NCI-H1436 (cell line): ENCODE measurements at places on chromosomes 2 and 18.

GRCh38 chr18:57915248-57915647 lies 112.1 kb upstream of the ATP8B1 start:
- peak; percentile 85 for DNase-seq

GRCh38 chr2:105194022-105194675 lies 47.4 kb upstream of the GPR45 start:
- no peak for DNase-seq

DNA sequence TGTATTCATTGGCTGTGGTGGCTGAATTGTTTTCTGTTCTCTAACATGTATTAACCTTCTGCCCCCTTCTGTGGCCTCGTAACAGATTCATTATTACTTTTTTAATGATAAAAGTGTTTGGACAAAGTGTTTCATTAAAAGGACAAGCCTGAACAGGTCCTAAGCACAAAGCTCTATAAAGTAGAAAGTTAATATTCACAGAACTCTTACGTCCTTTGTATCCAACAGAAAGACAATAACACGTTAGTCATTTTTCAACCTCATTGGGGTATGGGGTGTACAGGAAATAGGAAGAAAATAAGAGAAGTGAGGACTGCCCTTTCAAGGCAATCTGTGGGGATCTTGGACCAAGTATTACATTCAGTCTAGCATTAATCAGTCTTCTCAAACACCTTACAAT lies 105.5 kb upstream of the RGPD4 start:
- no peak for DNase-seq

DNA sequence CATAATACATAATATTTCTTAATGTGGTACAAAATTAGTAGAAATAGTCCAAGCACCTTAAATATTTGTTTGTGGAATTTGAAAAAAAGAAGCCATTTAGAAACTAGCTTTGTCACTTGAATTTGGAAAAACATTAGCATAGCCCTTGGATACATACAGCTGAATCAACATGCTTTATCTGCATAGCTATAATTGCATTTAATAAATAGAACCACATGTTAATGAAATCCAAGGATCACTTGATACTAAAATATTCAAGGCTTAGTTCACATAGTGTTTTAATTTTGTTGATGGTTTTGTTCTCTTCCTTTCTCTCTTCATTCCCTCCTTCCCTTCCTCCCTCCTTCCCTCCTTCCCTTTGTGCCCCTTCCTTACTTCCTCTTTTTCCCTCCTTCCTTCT lies 169.4 kb upstream of the NRXN1 start:
- DNase-seq: no peak

GRCh38 chr2:6470518-6470917 lies 395.2 kb downstream of the CMPK2 start:
- no peak for DNase-seq

DNA sequence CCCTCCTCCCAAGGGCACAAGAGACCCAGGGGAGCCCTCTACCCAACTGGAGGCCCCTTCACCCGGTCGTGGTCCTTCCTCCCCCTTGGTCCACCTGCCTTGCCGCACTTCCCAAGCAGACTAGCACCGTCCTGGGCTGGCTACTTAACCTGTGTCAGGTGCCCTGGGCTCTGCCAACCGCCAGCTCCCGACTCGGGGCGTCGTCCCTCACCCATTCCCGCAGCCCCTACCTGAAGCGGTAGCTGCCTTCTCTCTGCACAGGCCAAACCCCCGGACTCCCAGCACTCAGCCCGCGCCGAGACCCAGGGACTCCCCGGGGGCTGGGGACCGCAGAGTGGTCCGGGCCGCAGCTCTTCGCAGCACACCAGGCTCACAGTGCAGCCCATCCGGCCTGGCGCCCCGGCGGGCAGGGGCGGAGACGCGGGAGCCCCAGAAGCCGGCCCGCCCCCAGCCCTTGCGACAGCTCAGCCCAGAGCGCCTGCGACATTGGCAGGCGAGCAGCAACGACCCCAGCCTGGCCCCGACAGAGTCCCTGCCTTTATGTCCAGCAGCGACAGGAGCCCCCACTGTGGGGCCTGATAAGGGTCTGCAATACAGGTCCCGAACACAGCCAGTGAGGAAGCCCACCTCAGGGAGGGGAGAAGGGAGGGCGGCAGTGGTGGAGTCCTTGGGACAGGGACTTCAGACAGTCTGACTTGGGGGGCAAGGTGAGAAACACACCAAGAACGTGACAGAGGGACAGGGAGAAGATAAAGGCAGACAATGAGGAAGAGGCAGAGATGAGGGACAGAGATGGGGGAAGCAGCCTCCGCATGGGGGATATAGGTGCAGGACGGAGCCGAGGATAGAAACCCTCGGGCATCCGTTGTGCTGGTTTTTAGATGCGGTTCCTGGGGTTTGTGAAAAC lies 31.0 kb upstream of the TNS1 start:
- DNase-seq: no peak

DNA sequence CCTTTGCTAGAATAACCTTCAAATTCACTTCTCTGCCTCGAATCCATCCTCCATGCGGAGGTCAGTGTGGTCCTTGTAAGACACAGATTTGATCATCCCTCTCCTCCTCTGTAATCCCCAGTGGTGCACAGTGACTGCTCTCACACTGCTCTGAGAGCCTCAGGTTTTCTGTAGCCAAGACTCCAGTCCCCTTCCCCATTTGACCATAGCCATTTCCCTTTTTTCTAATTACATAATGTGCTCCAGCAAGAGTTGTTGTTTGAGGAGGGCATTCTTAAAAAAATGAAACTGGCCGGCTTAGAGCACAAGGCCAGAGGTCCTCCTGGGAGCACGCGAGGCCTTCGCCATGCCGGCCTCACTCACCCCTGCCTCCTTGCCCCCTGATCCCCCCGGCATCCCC lies 34.7 kb upstream of the LPIN1 start:
- DNase-seq: no peak

DNA sequence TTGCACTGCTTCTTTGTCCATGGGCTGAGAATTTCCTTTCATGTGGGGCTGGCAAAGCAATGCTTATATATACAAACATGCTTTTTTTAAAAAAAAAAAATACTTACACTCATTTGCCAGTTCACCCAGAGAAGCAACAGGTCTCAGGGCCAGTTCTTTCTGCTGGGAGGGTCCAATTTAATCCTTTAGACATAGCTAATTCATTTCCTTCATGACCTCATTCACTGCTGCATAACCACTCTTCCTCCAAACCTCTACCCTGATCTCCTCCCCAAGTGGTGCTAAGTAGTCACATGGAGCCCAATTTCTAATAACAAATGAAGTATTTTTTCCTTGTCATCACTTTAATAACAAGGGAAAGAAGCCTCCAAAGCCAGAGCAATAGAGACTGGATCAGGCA lies 17.1 kb upstream of the TMEM178A start:
- no peak for DNase-seq

- DNase-seq: no peak
Measured at GRCh38 chr2:133135035-133135654, 433.1 kb downstream of the NCKAP5 start.

DNA sequence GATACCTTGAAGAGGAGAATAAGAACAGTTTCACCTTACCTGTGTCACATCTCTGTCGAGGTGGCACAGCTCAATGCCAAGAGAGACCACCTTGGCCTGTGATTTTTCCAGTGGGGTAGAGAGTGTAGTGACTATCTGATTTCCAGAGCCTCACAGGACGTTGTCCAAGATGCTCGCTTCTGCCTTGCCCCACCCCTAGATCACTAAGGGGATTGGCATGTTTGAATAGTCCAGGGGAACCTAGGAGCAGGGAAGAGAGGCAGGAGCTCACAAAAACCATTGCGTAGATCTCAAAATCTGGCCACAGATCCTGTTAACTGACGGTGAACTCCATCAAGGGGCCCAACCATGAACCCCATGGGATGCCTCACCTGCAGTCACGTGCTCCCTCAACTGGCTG lies 24.2 kb downstream of the TMEM178A start:
- DNase-seq: no peak

- no peak for DNase-seq
Measured at GRCh38 chr2:30265052-30266015, 34.0 kb downstream of the LBH start.

GRCh38 chr18:49656073-49656692 lies 94.3 kb downstream of the LIPG start:
- no peak for DNase-seq

DNA sequence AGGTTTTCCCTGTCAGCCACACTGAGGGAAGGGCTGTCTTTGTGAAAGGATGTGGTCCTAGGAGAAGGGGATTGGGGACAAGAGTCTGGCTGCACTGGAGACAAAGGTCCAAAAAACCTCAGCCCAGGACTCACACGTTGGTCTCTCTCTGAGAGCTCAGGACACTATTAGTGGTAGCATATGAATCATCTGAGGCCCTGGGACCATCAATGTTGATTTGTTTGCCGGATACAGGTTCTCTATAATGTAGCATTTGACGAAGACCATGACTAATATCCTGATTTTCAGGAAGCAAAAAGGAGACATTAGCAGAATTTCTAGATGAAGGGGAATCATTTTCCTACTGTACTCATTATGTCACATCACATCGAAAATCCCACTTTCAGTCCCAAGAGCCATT lies 22.2 kb upstream of the DNAH6 start:
- no peak for DNase-seq

DNA sequence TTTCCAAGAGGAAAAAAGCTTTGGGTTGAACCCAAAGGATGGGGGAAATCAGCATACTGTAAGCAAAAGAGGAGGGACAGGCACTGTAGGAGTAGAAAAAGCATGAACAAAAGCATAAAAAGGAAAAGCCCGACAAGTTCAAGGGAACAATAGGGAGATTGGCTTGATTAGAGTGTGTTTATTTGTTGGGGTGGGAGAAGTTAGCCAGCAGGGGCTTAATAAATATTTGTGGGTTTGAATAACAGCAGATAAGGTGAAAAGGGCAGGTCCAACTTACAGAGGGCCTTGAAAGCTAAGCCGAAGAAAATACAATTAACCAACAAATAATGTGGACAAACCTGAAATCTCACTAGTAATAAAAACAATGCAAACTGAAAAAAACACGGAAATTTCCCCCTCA lies 126.7 kb downstream of the THADA start:
- no peak for DNase-seq

GRCh38 chr2:62658891-62659290 lies 46.6 kb upstream of the EHBP1 start:
- DNase-seq: no peak

DNA sequence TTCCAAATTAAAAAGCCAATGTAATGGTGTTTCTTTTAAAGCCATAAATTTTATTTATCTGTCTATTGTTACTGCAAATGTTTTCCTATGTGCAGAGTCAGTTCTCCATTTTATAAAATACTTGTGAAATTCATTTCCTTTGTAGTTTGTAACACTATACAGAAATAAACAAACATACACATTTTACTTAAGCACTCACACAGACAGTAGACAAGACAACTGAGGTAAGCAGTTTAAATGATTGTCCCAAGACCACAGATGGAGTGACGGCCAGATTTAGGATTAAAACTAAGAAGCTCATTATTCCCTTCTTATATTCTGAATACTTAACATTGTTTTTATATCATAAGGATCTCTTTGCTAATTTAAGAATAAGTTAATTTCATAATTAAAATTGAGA lies 100.9 kb downstream of the BAZ2B start:
- no peak for DNase-seq

DNA sequence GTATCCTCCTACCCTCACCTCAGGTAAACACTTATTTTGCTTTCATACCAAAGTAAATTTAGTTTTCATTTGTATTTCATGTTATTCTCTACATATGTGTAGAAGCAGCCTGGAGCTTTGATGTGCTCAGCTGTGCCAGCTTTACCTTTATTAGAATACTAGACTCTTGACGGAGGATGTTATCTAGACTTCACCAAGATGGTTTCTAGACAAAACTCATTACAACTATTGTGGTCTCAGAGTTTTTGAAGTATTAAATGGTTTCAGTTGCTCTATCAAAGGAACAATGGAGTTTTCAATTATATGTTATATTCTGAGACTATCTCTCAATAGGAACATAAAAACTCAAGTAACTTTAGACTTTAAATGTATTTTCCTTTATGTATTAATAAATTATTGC lies 5.0 kb upstream of the IL18RAP start:
- DNase-seq: no peak

- DNase-seq: no peak
Measured at GRCh38 chr2:96831679-96832078, 12.1 kb downstream of the ANKRD23 start.

DNA sequence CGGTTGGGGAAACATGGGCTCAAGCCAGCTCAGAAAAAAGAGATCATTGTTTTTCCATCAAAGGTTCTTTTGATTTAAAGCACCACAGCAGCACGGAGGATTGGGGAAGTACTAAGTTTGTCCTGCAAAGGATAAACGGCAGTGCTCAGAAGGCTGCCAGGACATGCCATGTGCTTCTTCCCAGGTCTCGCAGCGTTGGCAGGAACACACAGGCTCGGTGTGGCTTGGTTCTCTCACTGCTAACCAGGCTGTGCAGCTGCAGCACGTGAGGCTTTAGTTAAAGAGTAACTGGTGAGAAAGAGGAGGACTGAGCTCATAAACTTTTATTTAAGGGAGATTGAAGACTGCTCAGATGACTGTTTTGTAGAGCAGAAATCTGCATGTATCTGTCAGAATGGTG lies 264.3 kb downstream of the TSN start:
- DNase-seq: no peak

- DNase-seq: no peak
Measured at GRCh38 chr2:169649278-169649677, 44.9 kb downstream of the CFAP210 start.

DNA sequence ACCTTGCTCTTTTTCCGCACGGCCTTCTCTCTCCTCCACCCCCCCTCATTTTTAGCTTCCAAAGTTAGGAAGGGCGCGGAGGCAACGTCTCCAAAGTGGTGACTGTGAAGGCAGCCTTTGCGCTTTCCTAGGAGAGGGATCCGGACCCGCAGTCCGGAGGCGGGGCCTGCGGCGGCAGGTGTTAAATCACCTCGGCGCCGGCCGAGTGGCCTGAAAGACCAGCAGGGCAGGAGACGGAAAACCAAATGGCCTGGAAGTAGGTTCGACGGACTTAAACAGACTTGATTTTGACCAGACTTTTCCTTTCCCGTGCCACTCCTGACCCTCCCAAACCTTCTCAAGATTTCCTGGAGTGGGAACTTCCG lies 615 bp downstream of the GORASP2 start:
- peak; percentile 7 for DNase-seq

DNA sequence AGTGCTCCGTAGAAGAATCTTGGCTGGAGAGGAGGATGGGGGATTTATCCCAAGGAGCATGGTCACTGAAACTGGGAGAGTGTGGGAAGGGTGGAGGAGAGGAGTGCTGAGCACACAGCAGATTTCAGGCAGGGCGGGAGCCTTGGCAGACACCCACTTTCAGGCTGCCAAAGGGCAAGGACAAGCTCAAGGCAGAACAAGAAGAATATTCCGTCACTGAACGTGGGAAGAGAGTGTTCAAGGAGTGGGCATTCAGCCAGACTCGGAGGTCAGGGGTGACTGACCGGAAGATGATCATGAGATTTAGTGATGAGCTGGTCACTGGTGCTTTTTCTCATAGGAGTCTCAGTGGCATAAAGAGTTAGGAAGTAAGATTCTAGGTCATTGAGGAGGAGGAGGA lies 136.2 kb upstream of the RASGRP3 start:
- DNase-seq: no peak

DNA sequence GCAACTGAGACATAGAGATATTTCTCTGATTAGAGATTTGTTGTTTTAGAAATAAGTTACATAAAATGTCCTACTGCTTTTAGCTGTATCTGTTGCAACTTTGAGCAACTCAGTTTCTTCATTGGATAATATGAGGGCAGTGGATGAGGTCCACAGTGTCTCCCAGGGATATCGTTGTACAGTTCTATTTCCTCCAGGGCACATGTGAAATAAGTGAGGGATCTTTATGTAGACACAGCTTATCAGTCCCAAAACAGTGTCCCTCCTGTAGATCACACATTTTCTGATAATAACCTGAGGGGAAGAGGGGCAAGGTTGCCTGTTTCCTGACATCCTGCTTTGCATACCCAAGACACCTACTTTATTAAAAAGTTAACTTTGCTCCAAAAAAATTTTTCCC lies 1231.2 kb upstream of the ZEB2 start:
- DNase-seq: no peak
